NCI-H187 treated with DMSO at 0.1 percent for 48 hours (cell line): ENCODE measurements at places on chromosomes 7 and 10.

GRCh38 chr7:42071372-42072261, 165.4 kb downstream of the GLI3 start:
- no peak for DNase-seq

DNA sequence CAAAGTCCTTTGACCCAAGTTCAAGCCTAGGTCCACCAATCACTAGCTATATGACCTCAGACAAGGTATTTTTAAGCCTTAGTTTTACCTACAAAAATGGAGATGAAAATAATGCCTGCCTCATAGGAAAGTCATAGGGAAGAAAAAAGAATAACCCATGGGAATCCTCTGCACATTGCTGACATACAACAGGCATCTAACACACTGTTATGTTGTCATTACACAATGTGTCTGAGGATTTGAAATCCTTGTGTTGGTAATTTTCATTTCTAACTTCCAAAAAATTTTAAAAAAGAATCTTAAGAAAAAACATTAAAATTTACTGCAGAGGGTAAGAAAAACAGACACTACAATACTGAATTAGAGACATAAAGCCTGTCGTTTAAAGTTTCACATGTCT, 5.7 kb downstream of the ANK3 start:
- DNase-seq = no peak

- DNase-seq = no peak
Observed at GRCh38 chr10:29297678-29298077, 8.8 kb downstream of the LYZL1 start.

DNA sequence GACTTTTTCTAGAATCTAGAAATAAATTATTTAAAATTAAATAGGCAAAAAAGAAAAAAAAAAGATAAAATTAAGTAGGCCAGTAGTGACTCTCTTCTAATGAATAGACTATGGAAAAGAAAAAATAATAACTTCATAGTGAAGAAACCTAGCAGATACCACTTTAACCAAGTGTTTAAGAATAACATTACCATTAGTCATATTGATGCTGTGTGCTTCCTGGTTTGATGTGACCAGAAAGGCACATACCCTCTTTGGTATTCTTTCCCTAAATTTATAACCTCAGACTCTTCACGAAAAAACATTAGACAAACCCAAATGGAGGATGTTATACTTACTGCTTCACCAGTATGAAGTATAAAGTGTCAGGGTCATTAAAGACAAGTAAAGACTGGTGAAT, 42.6 kb downstream of the KIF20B start:
- DNase-seq = no peak

GRCh38 chr10:125350519-125350918, 190.2 kb upstream of the CTBP2 start:
- DNase-seq = no peak

DNA sequence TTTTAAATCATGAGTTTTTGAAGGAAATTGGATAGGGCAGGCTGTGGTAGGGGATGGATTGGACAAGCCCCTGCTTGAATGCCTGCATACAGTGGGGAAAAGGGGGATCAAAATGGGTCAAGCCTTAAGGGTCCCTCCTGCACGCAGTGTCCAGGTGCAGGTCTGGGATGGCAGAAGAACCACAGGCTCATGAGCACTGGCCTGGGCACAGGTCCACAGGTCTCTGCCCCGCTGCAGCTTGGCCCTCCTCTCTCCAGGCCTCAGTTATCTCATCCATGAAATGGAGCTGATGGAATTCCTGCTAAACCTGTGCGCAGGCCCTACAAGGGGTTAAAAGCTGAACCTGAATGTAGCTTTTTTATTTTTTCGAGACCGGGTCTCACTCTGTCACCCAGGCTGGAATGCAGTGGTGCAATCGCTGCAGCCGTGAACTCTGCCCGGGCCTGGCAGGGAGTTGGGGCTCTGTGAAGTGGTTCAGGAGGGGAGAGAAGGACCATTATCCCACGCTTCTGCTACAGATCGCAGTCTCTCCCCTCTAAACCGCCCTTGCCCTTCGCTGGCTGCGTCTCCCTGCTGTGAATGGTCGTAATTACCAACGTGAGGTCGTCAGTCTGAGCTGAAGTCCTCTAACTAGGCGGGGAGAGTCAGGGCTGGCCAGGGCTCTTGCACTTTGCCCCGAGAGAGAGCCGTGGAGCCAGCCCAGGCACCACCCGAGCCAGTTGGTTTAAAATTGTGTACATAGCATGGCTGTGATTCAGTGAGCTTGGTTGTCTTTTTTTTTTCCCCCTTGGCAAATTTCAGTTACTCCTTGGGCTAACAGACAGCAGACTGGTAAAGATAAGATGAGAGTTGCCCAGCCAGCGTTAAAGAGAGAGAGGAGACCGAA, 77.5 kb upstream of the GTF2I start:
- DNase-seq = no peak

DNA sequence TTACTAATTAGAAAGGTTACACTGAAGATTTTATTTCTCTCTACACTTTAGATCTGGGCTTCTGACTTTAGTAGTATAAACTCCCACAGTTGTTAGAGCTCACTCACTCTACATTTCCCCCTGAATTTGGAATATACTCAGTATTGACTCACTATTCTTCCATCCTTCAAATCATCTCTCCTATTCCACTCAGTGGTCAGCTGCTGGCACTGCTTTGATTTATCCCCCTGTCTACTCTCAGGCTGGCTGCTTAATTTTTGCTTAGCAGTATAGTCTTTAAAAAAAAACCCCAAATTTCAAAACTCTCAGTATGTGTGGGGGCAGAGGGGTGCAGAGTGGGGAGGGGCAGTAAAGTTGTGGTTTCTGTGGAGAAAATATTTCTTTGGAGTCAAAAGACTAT, 68.9 kb downstream of the CDK6 start:
- DNase-seq = no peak

GRCh38 chr10:26095781-26096180, 120.8 kb upstream of the GAD2 start:
- DNase-seq = no peak
